Smooth muscle cell of the pulmonary artery (primary cell): ENCODE measurements at places on chromosomes 12 and 14. TPM values are rescaled to one million over a fixed set of nuclear protein-coding genes. Genes with fewer than 3 reads are reported as not detected.

Gene RBM19
- 15.6 and 22.1 TPM in 2 replicates for total RNA-seq

Gene EPS8
- 117 and 237 TPM in 2 replicates for total RNA-seq

Gene SLC25A21
- total RNA-seq, result 0.26 and 0.39 TPM in 2 replicates

Gene VPS29
- total RNA-seq, result 45.0 and 50.9 TPM in 2 replicates

Gene TBX3
- total RNA-seq, result 4.6 and 5.0 TPM in 2 replicates

Gene NYNRIN
- 6.9 and 16.7 TPM in 2 replicates for total RNA-seq

Gene SLC16A7
- 22.9 and 27.3 TPM in 2 replicates for total RNA-seq

Gene PTCSC3
- not detected in 2 replicates for total RNA-seq

Gene SOX5
- 3.0 and 6.6 TPM in 2 replicates for total RNA-seq

Gene LMNTD1
- 0.39 and 0.63 TPM in 2 replicates for total RNA-seq

Gene POTEG
- not detected in 2 replicates for total RNA-seq

Gene MYF6
- not detected in 2 replicates for total RNA-seq

Gene ALKBH2
- total RNA-seq, result 12.6 and 13.8 TPM in 2 replicates

Gene CNPY2
- 58.6 and 100 TPM in 2 replicates for total RNA-seq

Gene KRT83
- not detected in 2 replicates for total RNA-seq

Gene NKX2-8
- total RNA-seq, result not detected in 2 replicates

Gene PRKCH
- total RNA-seq, result 13.1 and 17.0 TPM in 2 replicates

Gene TMEM132C
- 0.07 TPM in 1 of 2 replicates, not detected in the other for total RNA-seq

Gene EML5
- total RNA-seq, result 0.13 and 0.20 TPM in 2 replicates

Gene PRICKLE1
- total RNA-seq, result 0.79 and 2.6 TPM in 2 replicates

Gene ARHGDIB
- total RNA-seq, result 11.4 and 14.0 TPM in 2 replicates

Gene SYT10
- total RNA-seq, result not detected in 2 replicates

Gene KRT85
- not detected in 2 replicates for total RNA-seq

Gene FAM186B
- 0.20 and 0.40 TPM in 2 replicates for total RNA-seq

Gene SRRM4
- not detected in 2 replicates for total RNA-seq

Gene IFI27
- total RNA-seq, result 9.1 and 10.9 TPM in 2 replicates

Gene PSMA6
- 101 and 116 TPM in 2 replicates for total RNA-seq

Gene ADAM21
- 0.86 and 1.4 TPM in 2 replicates for total RNA-seq

Gene BTBD7
- 23.2 and 26.2 TPM in 2 replicates for total RNA-seq

Gene PTPN11
- total RNA-seq, result 121 and 125 TPM in 2 replicates

Gene INSM2
- not detected in 2 replicates for total RNA-seq

Gene AACS
- 16.9 and 23.8 TPM in 2 replicates for total RNA-seq

Gene GPR137C
- 0.33 and 0.39 TPM in 2 replicates for total RNA-seq

Gene C12orf43
- 13.7 and 14.0 TPM in 2 replicates for total RNA-seq

Gene GYS2
- total RNA-seq, result 0.03 TPM in 1 of 2 replicates, not detected in the other

Gene TGM1
- total RNA-seq, result 0.65 and 1.5 TPM in 2 replicates

Gene CMA1
- total RNA-seq, result not detected in 2 replicates

Gene SMIM41
- total RNA-seq, result 0.07 and 0.10 TPM in 2 replicates

Gene OR4E2
- not detected in 2 replicates for total RNA-seq

Gene FGF6
- not detected in 2 replicates for total RNA-seq

Gene KLRC1
- total RNA-seq, result not detected in 2 replicates

Gene TMEM52B
- total RNA-seq, result 0.07 TPM in 1 of 2 replicates, not detected in the other

Gene KRT78
- not detected in 2 replicates for total RNA-seq

Gene SVOP
- total RNA-seq, result not detected in 2 replicates

Gene OR4E1
- total RNA-seq, result not detected in 2 replicates

Gene FOXG1
- 0.76 and 1.6 TPM in 2 replicates for total RNA-seq

Gene KLHDC1
- total RNA-seq, result 3.4 and 4.0 TPM in 2 replicates

Gene SCNN1A
- total RNA-seq, result 0.07 TPM in 1 of 2 replicates, not detected in the other

Gene CCDC175
- total RNA-seq, result not detected in 2 replicates

Gene SLC22A17
- total RNA-seq, result 31.1 and 46.3 TPM in 2 replicates

Gene SPSB2
- total RNA-seq, result 4.8 and 6.3 TPM in 2 replicates
